ENCODE measurements at places on chromosomes 7 and 10. TPM values are rescaled to one million over a fixed set of nuclear protein-coding genes. Genes with fewer than 3 reads are reported as not detected.

GRCh38 chr7:134196439-134196838, 69.3 kb downstream of the LRGUK start:
- H3K4me1 ChIP-seq: no peaks in the 10 kb centered on the region
- H3K36me3 ChIP-seq: no peaks in the 10 kb centered on the region
- H3K27me3 ChIP-seq: no peaks in the 10 kb centered on the region
- no peak for DNase-seq

DNA sequence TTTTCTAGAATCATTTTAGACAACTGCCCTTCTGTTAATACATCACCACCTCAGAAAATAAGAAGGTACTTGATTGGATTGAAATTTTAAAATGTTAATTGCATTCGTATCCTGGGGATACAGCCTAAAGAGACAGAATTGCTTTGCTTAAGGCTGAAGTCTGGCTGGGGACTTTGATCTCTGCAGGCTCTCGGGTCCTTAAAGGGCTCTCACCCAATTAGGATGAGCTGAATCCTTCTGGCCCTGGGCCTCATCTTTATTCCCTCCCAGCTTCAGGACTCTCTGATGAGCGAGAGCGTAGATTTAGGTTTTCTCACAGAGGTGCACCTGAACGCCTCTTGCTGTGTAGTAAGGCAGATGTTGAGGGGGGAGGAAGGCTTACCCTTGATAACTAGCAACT, 475.3 kb upstream of the C7orf33 start:
- DNase-seq: no peak
- no peak overlapping the region for H3K4me3 ChIP-seq
- no peaks in the 10 kb centered on the region for H3K27me3 ChIP-seq
- H3K36me3 ChIP-seq: no peaks in the 10 kb centered on the region
- H3K4me1 ChIP-seq: no peaks in the 10 kb centered on the region

DNA sequence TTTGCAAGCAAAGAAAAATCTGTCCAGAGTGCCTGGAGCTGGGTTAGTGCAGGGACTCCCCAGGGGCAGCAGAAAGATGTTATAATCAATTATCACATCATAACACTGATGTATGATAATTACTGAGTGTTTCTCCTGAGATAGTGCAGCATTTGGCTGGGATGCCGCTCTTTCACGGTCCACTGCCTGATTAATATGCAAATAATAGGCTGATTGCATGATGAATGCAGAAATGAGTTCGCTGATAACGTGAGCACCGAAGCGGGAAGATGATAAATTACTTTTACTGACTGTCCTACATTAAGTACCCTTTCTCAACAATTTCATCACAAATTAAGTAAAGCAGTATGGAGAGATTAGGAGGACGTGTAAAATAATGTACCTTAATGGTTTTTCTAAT, 71.4 kb upstream of the SH2B2 start:
- DNase-seq: no peak
- no peak overlapping the region for H3K27ac ChIP-seq
- no peaks in the 10 kb centered on the region for H3K27me3 ChIP-seq

GRCh38 chr7:102390697-102391484, 5.3 kb upstream of the PRKRIP1 start:
- no peaks in the 10 kb centered on the region for H3K27me3 ChIP-seq
- no peak overlapping the region for H3K27ac ChIP-seq
- no peaks in the 10 kb centered on the region for H3K4me1 ChIP-seq
- H3K4me3 ChIP-seq: no peak overlapping the region
- DNase-seq: peak; percentile 88
- peaks cover 16% of the 10 kb centered on the region for H3K36me3 ChIP-seq

GRCh38 chr10:9010093-9010492, 955.6 kb downstream of the GATA3 start:
- H3K36me3 ChIP-seq: no peaks in the 10 kb centered on the region
- H3K27ac ChIP-seq: no peak overlapping the region
- H3K4me3 ChIP-seq: no peak overlapping the region
- H3K27me3 ChIP-seq: no peaks in the 10 kb centered on the region
- DNase-seq: no peak
- no peaks in the 10 kb centered on the region for H3K4me1 ChIP-seq

- DNase-seq: no peak
- no peak overlapping the region for H3K4me3 ChIP-seq
- H3K27me3 ChIP-seq: no peaks in the 10 kb centered on the region
- no peaks in the 10 kb centered on the region for H3K4me1 ChIP-seq
- no peaks in the 10 kb centered on the region for H3K36me3 ChIP-seq
- no peak overlapping the region for H3K27ac ChIP-seq
These were observed 14.6 kb upstream of the DRGX start for GRCh38 chr10:49410365-49411074.

GRCh38 chr10:98696516-98696915, 249.8 kb upstream of the HPS1 start:
- H3K4me1 ChIP-seq: no peaks in the 10 kb centered on the region
- no peak overlapping the region for H3K27ac ChIP-seq
- no peaks in the 10 kb centered on the region for H3K27me3 ChIP-seq
- DNase-seq: no peak

Gene FAM131B
- total RNA-seq: 0.80 TPM

DNA sequence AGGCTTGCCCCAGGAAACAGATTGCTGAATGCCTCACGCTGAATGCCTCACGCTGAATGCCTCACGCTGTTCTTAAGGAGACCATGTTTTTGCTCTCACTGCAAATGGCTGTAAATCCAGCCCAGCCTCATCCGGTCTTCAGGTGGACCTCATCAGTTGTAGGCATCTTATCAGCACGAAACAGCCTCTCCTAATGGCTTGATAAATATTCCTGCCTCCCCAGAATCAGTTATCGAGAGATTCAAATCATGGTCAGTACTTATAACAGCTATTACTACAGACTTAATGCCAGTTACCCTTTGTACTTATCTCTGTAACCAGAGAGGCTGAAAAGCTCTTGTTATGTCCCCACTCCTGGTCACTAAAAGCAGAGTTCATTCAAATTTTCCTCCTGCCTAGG, 290.6 kb downstream of the FZD1 start:
- H3K4me1 ChIP-seq: no peaks in the 10 kb centered on the region
- H3K27ac ChIP-seq: no peak overlapping the region
- no peak overlapping the region for H3K4me3 ChIP-seq
- no peaks in the 10 kb centered on the region for H3K36me3 ChIP-seq

DNA sequence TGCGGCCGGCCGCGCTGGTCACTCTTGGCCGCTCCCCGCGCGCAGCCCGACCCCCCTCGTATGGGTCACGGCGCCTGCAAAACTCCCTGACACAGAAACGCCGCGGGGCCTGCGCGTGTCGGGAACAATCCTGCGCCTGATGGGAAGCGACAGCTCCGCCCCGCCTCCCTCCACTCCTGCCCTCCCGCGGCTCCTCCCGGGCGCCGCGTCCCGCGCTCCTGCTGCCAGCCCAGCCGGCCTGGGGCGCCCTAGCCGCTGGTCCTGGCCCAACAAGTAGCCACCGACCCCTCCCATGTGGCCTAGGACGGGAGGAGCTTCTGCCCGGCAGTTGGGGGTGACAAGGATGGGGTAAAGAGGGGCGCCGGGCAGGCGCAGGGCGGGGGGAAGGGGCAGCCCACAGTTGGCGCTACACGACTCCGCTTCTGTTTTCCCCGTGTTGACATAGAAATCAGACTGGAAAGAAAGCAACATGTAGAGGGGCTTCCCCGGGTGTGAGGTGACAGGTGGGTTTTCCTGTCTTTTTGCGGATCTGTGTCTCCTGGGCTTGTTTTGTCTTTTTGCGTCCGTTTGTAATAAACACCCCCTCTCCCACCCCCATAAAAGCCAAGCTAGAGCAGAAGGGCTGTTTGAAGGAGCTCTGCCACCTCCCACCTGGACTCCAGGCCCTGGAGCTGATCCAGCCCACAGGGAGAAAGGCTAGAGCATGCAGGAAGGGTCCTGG, 35.1 kb upstream of the PAX2 start:
- H3K27me3 ChIP-seq: peaks cover 39% of the 10 kb centered on the region
- H3K4me3 ChIP-seq: no peak overlapping the region
- H3K36me3 ChIP-seq: no peaks in the 10 kb centered on the region

- no peaks in the 10 kb centered on the region for H3K4me1 ChIP-seq
- no peak overlapping the region for H3K4me3 ChIP-seq
- H3K27me3 ChIP-seq: no peaks in the 10 kb centered on the region
- no peak overlapping the region for H3K27ac ChIP-seq
These were observed 12.9 kb upstream of the WASL start for GRCh38 chr7:123761729-123762128.

GRCh38 chr10:103648636-103649532, 155.4 kb downstream of the NEURL1 start:
- H3K27ac ChIP-seq: peak overlapping the region; percentile 42
- no peak overlapping the region for H3K4me3 ChIP-seq
- no peaks in the 10 kb centered on the region for H3K36me3 ChIP-seq
- no peak for DNase-seq
- no peaks in the 10 kb centered on the region for H3K27me3 ChIP-seq

GRCh38 chr10:86599729-86600128, 54.6 kb upstream of the OPN4 start:
- no peak overlapping the region for H3K4me3 ChIP-seq
- H3K36me3 ChIP-seq: no peaks in the 10 kb centered on the region
- no peak overlapping the region for H3K27ac ChIP-seq
- H3K4me1 ChIP-seq: no peaks in the 10 kb centered on the region
- DNase-seq: peak; percentile 48

DNA sequence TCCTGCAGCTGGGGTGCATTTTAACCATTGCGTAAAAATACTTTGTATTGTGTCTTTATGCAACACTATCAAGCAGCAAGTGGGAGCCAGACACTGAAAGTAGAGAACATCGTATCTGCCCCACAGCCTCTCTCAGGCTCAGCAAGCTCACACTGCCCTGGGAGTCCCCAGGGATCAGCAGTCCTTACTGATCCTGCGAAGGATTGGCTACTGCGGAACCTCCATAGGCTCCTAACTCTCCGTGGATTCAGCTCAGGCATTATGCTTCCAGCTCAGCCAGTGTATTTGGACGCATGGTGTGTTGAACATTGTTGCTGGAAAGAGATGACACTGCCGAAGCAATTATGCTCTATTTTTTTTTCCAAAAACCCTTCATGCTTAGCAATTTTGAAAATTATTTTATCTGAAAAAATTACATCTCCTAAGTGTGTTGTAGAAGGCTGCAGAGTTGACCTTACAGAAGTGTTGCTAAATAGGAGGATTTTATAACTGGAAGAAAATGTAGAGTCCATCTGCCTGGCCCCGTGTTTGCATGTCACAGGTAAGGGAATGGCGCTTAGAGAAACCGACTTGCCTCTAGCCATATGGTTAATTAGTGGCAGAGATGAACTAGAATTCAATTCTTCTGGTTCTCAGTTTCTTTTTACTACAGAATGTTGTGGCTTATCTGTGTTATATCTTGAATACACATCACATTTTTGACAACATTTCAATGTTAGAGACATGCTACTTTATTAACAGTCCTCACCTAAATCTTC, 276.4 kb upstream of the COBL start:
- H3K36me3 ChIP-seq: no peaks in the 10 kb centered on the region
- no peak overlapping the region for H3K4me3 ChIP-seq
- no peaks in the 10 kb centered on the region for H3K4me1 ChIP-seq
- no peak for DNase-seq

DNA sequence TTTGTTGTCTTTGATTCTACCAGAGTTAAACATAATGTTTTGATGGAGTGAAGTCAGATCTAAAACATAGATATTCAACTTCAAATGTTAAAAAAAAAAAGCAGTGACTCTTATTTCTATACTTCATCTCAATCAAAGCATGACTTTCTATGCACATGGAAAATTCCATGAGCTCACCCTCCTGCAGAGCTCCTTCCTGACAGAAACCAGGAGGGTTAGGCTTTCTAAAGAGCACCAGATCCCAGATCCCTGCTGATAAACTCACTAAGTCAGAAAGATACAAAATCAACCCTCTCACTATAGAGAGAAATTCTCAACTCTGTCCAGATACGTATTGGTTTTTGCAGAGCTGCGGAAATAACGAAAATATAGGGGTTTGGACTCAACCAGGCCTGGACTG, 122.6 kb downstream of the FAM107B start:
- H3K36me3 ChIP-seq: no peaks in the 10 kb centered on the region
- H3K4me1 ChIP-seq: peaks cover 4% of the 10 kb centered on the region
- DNase-seq: no peak

DNA sequence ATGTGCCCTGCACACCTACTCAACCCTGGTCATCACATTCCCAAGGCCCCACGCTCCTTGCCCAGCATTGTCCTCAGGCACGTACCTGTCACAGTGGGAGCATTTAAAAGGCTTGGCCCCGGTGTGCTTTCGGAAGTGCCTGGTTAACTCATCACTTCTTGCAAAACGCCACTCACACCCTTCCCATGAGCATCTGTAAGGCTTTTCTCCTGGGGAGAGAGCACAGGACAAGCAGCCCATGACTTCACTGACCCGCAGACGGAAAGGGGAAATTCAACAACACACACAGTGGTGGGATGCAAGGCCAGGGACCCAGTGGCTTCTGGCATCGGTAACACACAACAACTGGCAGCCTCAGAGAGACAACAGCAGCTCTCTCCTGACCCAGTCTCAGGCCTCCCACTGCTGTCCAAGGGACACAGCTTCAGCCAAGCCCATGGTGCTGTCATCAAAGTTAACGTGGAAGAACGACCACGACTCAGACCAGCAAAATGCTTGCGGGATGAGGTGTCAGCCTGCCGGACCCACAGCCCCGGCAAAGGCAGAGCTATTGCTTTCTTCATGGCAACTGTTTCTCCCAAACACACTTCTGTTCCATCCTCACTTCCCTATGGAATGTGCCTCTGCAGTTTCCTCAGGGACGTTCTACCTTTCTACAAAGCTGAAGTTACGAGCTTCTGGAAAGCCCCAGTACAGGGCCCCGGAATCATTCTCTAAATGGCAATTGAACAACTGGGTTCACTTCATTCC, 4.8 kb downstream of the KLF6 start:
- H3K4me3 ChIP-seq: peak overlapping the region; percentile 93
- peak overlapping the region; percentile 100 for H3K27ac ChIP-seq
- DNase-seq: no peak

Gene EPHB6
- total RNA-seq: 0.53 TPM

Gene TSPAN14
- total RNA-seq: 63.9 TPM

- H3K4me1 ChIP-seq: no peaks in the 10 kb centered on the region
- no peak overlapping the region for H3K4me3 ChIP-seq
- no peaks in the 10 kb centered on the region for H3K27me3 ChIP-seq
- no peaks in the 10 kb centered on the region for H3K36me3 ChIP-seq
These were observed 22.4 kb downstream of the ADGRA1 start for GRCh38 chr10:133110133-133110532.

Gene IL2RA
- 0.70 TPM for total RNA-seq

DNA sequence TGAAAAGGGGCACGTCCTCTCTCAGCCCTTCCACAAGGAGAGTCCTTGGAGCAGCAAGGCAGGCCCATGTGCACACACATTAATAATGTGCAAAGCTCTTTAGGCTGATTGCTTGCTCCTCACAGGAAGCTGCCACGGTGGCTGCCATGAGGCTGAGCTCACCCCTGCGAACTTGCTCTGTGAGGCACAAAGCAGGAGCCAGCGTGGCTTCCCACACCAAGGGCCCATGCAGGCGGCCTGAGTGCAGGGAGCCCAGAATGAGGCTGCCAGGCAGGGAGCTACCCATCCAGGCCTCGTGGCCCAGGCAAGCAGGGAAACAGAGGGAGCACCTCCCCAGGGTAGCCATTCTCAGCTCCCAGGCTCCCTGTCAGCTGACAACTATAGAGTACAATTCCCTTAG, 242.9 kb downstream of the GRID1 start:
- H3K36me3 ChIP-seq: no peaks in the 10 kb centered on the region
- no peak overlapping the region for H3K27ac ChIP-seq
- no peaks in the 10 kb centered on the region for H3K27me3 ChIP-seq
- DNase-seq: no peak
- no peaks in the 10 kb centered on the region for H3K4me1 ChIP-seq
